ENCODE measurements at places on chromosomes 5 and 9.

- no peak for DNase-seq
Measured at GRCh38 chr5:119212676-119213075, 141.8 kb downstream of the DMXL1 start.

GRCh38 chr5:27315363-27316270 lies 277.2 kb upstream of the CDH9 start:
- no peak for DNase-seq

GRCh38 chr5:154498994-154499393 lies 21.0 kb upstream of the HAND1 start:
- no peak for DNase-seq

DNA sequence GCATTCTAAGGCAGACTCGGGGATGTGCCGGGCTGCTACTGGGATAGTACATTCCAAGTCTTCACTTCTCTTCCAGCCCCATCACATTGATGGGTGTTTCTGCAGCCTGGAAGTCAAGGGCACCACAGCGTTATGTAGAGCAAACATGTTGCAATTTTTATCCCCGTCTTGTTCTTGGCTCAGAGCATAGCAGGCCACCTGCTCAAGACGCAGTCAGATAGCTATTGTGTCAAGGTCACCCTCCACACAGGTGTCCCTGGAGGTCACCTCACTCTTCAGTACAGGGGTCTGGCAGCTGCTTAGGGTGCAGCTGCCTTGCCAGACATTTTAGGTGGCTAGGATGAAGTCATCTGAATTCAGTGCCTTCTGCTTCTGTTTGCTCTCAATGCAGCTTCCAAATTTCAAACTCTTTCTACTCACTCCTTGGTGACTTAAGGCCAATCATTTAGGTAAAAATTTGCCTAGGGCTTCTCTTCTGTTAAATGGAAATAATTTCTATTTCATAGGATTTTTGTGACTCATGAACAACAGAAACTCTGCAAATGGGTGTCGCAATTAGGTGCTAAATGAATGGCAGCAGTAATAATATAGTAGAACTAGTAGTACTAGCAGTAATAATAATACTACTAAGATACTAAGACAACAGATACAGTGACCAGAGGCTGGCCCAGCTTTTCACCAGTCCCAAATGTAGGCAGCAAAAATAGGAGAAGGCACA lies 24.3 kb downstream of the KCNV2 start:
- DNase-seq = no peak

GRCh38 chr5:15719784-15720183 lies 219.8 kb downstream of the FBXL7 start:
- DNase-seq = no peak

- DNase-seq = no peak
Measured at GRCh38 chr5:159133041-159133741, 33.5 kb upstream of the EBF1 start.

GRCh38 chr9:77926371-77926878 lies 105.2 kb downstream of the GNAQ start:
- DNase-seq = no peak

GRCh38 chr5:91007251-91007650 lies 375.9 kb downstream of the ARRDC3 start:
- no peak for DNase-seq

DNA sequence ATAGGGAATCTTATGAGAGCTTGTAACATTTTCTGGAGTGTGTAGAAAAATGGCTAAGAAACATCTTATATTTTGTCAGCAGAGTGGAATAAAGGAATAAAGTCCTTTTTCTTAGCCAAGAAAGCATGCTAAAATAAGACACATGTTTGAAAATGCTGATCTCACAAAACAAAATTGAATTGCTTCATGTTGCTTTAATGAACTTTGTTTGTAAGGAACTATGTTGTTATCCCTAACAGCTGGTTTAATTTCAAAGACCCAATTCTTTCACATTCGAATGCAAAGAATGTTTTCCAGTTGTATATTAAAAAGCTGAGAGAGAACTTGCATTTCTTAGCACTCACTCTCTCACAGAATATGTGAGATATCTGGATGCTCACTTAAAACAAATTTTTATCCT lies 107.6 kb downstream of the MUSK start:
- DNase-seq = no peak

DNA sequence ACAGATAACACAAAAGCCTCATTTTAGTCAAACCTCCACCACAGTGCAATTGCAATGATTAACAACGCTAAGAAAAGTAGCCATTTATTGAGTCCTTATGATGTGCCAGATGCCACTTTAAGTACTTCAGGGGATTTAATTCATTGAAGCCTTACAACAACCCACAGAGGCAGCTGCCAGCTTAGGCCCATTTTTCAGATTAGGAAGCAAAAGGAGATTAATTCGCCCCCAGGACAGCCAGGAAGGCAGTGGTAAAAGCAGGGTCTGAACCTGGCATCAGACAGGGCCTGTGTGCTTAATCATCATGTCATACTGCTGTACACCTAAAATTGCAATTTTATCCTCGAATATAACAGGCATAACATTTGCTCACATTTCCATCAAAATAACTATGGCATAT lies 23.9 kb downstream of the MED27 start:
- DNase-seq = no peak

- DNase-seq = peak; percentile 21
Measured at GRCh38 chr5:145660897-145661640, 174.1 kb downstream of the PRELID2 start.

GRCh38 chr5:125575891-125576505 lies 829.6 kb upstream of the ZNF608 start:
- peak; percentile 61 for DNase-seq

Data from right hindlimb (tissue), 1 donor.